ENCODE measurements at places on chromosomes 2 and 18. TPM values are rescaled to one million over a fixed set of nuclear protein-coding genes. Genes with fewer than 3 reads are reported as not detected.

Gene CNTNAP5
- total RNA-seq, result 66.2 TPM

Gene DYSF
- total RNA-seq, result 1.8 TPM

Gene KCNJ3
- 15.9 TPM for total RNA-seq

Gene SMCHD1
- total RNA-seq, result 144 TPM

Gene C1QL2
- total RNA-seq, result 2.3 TPM

Gene MOCOS
- 0.69 TPM for total RNA-seq

Gene XIRP2
- total RNA-seq, result 0.92 TPM

Gene CAPN14
- 0.69 TPM for total RNA-seq

Gene CNDP1
- 0.23 TPM for total RNA-seq

Gene LDAH
- 19.4 TPM for total RNA-seq

Gene IL36G
- not detected for total RNA-seq

Gene TOGARAM2
- 2.3 TPM for total RNA-seq

Gene CHRND
- 0.23 TPM for total RNA-seq

Gene LIMS3
- total RNA-seq, result 2.1 TPM

Gene ANTXR1
- 24.7 TPM for total RNA-seq

Gene MFSD6
- 51.9 TPM for total RNA-seq

Gene SH3RF3
- total RNA-seq, result 6.5 TPM

Gene FRZB
- 5.5 TPM for total RNA-seq

Gene AMER3
- 33.7 TPM for total RNA-seq

Gene OBSL1
- 47.1 TPM for total RNA-seq

Gene TSPYL6
- 0.23 TPM for total RNA-seq

Gene SDC1
- 17.1 TPM for total RNA-seq

Gene AQP12B
- not detected for total RNA-seq

Gene YWHAQ
- total RNA-seq, result 830 TPM

Gene GLI2
- 1.2 TPM for total RNA-seq

Gene GRHL1
- total RNA-seq, result 10.6 TPM

Gene HOXD8
- not detected for total RNA-seq

Gene ABCB11
- total RNA-seq, result 1.2 TPM

Gene NGEF
- total RNA-seq, result 65.0 TPM

Gene MBP
- total RNA-seq, result 60.4 TPM

Gene MRO
- total RNA-seq, result 1.6 TPM

Gene UGT1A10
- total RNA-seq, result not detected

Gene SCYGR4
- total RNA-seq, result not detected

Gene KCNF1
- total RNA-seq, result 19.6 TPM

Gene IFIH1
- total RNA-seq, result 4.8 TPM

Gene BOLL
- total RNA-seq, result 1.4 TPM

Gene BZW1
- total RNA-seq, result 409 TPM

Gene CAMKMT
- 19.6 TPM for total RNA-seq

Gene NOSTRIN
- total RNA-seq, result 6.0 TPM

Gene DLX1
- total RNA-seq, result 30.9 TPM

Gene SERPINB10
- 0.46 TPM for total RNA-seq

Data from diencephalon (tissue), 1 donor.